ENCODE measurements at places on chromosomes 2 and 18.

DNA sequence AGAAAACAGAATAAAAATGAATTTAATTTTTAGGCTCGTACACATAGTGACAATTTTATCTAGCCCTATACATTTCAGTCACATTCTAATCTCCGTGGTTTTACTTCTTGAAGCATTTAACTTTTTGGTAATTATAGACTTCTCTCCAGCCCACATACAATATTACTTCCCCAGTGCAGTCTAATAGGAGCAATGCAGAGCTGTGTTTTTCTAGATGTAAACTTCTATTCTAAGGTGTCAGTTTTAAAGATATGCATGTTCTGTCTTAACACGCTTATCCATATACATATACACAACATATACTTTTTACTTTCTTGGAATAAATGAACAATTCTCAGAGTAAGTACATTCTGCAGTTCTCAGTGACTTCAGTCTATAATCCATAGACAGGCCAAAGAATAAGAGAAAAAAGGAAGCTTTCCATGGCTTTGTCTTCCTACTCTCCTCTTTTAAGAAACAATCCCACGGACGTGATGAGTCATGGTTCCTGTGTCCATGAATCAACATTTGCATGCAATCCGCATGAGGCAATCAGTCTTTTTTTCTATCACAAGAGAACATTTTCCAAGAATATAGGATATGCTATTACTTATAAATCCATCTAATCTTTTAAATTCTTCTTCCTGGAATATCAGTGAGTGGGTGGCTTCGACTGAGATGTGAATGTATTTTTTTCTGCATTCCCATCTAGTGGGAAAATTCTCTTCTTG, 42.8 kb downstream of the CCDC102B start:
- peak; percentile 65 for DNase-seq

GRCh38 chr18:77442393-77442792, 192.7 kb downstream of the GALR1 start:
- no peak for DNase-seq

DNA sequence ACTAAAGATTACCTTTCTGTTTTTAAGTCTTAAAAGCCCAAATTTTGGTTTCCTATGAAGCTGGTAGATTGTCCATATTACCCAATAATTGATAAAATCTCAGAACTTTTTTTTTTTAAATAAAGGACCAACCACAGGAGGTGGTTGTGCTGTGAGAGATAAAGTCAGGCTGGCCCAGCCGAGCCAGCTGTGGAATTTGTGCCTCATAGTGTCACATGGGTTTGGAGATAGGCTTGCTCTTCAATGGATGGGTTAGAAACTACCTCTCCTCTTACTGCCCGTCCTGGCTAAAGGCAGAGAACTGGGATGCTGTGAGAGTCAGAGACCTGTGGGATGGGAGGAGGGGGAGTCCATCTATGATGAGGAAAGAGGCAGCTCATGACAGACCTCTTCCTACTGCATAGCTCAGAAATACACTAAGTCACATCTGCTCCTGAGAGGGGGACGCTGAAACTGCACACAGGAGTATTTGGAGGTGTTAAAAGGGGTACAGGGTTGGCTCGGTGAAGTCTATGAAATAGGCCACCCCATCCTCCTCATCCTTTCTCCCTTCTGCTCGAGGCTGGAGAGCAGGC, 99.7 kb upstream of the MGAT4A start:
- DNase-seq = no peak

GRCh38 chr2:74261204-74261864, 62.9 kb downstream of the MTHFD2 start:
- DNase-seq = no peak

GRCh38 chr2:33777786-33778185, 178.7 kb upstream of the FAM98A start:
- DNase-seq = no peak

- no peak for DNase-seq
Measured at GRCh38 chr2:137872577-137872976, 91.7 kb upstream of the HNMT start.

DNA sequence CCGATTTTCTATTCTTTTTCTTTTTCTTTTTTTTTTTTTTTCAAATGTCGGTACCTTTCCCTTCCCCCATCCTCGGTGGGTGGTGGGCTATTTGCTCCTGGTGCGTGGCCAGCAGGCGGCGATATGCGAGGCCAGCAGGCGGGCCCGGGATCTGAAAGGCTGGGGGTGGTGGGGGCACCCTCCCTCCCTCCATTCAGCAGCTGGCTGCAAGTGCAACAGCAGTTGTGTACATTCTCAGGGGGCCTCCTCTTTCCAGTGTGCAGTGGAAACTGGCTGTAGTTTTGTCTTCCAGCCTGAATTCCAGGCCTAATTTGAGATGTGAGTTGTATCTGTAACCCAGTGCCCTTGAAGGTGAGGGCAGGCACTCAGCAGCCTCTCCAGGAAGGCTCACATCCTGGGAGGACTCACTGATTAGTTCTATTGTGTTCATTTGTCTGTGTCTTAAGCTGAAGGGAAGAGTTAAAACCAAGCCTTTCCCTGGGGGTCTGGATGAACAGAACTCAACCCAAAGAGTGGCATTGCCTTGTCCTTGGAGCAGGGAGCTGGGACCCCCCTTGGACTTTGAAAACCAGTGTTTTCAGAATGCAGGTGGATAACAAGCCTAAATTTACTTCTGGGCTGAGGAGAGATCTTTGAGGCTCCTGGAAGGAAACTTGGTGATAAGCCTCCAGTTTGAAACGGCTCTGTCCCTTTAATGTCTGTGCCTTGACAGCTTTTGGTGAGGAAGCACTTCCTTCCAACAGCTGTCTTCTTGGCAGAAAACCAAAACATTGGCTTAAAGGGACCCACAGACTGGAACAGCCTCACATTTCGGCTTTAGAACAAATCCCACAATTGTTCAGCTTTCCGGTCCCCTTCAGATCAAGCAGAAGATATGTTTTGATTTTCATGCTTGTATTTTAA, 3.3 kb downstream of the MYCN start:
- no peak for DNase-seq

GRCh38 chr2:223786943-223787342, 50.4 kb downstream of the AP1S3 start:
- DNase-seq = no peak

DNA sequence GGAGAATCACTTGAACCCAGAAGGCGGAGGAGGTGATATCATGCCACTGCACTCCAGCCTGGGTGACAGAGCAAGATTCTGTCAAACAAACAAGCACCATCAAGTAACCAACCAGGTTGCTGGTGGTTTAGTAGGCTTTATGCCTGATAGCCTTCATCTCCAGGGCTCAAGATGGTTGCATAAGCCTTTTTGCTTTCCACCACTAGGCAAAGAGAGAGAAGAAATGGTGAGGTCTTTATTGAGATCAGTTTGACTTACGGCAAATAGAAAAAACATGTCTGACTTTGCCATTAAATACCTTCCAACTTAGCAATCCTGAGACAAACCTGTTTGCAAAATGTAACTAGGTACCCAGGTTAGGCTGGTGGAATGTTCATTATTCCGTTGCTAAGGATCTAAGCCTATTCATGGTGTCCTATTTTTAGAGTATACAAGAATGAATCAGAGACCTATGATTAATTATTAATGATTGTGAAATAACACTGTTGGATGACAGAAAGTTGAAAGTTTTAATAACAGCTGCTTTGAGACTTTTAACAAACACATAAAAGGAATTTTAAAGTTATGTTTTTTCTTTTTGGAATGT, 53.5 kb upstream of the SLC38A11 start:
- DNase-seq = no peak

- no peak for DNase-seq
Measured at GRCh38 chr2:111900859-111901258, 2.5 kb downstream of the MERTK start.

GRCh38 chr2:16386431-16386830, 279.2 kb downstream of the CYRIA start:
- DNase-seq = no peak

DNA sequence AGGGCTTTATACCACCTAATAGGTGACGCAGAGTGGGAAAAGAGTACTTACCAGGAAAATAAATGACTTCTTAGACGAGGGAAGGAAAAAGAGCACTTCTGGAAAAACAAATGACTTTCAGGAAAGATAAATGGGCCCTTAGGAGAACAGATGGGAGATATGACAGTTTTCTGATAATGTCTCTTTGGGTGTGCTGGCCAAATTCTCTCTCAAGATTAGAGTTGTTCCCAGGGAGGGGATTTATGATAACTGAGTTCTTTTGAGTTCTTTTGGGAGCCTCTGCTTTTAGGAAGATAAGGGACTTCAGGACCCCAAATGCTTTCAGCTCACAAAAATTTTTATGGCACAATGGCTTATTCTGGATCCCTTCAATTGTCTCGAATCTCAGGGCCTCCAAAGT, 104.2 kb upstream of the MSH2 start:
- no peak for DNase-seq

GRCh38 chr2:55106148-55106547, 55.9 kb upstream of the RTN4 start:
- DNase-seq = no peak

DNA sequence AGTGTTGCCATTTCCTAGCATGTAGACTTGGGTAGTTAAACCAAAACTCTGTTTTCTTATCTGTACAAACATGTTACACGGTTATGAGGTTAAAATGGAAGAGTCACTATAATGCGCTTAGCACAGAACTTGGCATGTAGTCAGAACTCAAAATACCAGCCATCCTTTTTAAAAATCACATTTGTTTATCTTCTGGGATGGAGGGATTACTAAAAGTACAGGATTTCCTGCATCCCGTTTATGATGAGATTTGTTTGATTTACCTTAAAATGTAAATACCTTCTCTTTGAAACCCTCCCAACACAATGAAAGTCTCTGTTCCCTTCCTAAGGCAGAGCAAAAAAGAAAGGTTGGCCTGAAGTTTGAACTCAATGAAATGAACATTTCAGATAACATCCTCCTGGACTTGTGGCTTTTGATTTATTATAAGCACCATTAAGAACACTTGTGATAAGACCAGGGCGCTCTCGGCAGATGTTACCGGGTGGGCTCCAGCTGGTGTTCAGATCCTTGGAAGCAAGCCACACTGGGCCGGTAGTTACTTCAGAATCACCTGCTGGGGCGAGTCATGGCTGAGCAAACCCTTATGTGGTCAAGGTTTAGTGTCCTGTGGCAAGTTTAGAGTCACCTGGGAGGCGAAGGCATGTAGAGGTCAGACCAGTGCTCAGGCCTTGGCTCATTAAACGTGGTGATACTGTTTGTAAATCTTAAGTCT, 105.7 kb downstream of the MGAT5 start:
- no peak for DNase-seq

GRCh38 chr18:74946646-74947375, 262.1 kb downstream of the PTGR3 start:
- DNase-seq = no peak

DNA sequence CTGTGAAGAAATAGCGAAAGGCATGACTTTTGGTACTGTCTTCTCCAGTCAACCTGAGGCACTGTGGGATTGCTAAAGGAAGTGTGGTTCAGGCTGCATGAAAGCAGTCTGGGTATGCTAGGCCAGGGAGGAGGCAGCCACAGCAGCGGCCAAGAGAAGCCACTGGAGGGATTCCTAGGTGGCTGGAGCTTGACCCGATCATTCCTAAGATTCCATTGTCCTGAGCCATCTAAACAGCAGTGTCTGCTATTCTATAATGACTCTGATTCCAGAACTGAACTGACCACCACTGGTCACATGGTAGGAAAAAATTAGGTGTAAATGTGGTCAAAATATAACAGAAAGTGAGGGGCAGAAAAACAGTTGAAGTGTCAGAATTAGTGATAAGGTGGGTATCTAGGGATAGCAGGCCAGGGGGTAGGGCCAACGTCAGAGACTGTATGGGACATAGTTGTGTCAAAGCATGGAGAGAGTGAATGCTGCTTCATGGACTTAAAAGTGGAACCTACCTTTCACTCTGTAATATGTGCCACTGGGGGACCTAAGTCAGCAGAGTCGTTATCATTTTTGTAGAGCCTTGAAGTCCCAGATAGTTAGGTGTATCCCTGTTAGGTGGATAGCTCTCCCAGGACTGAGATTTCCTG, 204.6 kb downstream of the CTNNA2 start:
- DNase-seq = no peak

DNA sequence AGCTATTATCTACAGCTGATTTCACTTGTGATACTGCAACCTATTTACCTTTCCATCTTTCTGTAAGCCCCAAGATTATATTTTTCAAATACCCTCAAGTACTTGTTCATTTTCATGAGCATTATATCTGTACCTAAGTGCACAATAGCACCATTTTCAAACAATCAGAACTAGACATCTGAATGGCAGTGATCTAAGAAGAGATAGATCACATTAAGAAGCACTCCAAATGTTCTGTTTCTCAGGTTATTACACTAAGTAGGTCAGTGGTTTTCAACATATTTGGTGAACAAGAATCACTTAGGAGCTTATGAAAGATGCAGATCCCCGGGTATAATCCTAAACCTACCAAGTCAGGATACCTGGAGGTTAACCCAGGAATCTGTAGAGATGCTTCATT, 872.7 kb downstream of the DCDC2C start:
- DNase-seq = no peak

- no peak for DNase-seq
Measured at GRCh38 chr2:110639972-110640371, 37.9 kb downstream of the BUB1 start.

- no peak for DNase-seq
Measured at GRCh38 chr18:11162889-11163288, 13.5 kb upstream of the PIEZO2 start.

DNA sequence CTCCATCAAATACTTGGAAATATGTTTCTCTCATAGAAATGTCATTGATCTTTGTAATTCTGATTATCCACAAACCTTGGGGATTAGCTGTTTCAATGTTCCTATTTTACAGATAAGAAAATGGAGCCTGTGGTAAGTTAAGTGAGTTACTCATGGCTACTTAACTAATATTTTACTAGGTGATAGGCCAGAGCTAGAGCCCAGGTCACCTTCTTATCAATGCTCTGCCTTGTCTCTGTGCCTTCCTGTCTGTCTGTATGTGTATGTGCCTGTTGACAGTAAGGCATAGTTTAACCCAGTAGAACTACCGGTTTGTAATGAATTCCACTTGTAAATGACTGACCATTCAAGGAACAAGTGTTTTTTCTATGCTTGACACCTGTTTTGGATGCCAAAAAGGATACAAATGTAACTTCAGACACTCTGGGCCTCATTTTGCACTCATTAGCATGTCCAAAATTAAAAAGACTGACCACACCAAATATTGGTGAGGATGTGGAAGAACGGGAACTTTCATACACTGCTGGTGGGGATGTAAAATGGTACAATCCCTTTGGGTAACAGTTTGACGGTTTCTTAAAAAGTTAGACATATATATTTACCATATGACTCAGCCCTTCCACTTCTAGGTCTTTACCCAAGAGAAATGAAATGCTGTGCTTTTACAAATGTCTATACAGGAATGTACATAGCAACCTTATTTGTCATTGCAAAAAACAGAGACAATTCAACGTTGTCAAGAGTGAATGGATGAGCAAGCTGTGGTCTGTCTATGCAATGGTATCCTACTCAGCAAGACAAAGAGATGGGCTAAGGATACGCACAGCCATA, 19.6 kb upstream of the IL1A start:
- no peak for DNase-seq

- DNase-seq = no peak
Measured at GRCh38 chr18:10387399-10387798, 67.0 kb upstream of the APCDD1 start.
